Activated CD4-positive, alpha-beta T cell treated with anti-CD3 and anti-CD28 coated beads, Interleukin-2, Interleukin-6, amounts not matched to agents 100 ng/mL and 50 ng/mL, durations not matched to agents 16 hours and 8 hours (primary cell): ENCODE measurements at places on chromosomes 4 and X.

DNA sequence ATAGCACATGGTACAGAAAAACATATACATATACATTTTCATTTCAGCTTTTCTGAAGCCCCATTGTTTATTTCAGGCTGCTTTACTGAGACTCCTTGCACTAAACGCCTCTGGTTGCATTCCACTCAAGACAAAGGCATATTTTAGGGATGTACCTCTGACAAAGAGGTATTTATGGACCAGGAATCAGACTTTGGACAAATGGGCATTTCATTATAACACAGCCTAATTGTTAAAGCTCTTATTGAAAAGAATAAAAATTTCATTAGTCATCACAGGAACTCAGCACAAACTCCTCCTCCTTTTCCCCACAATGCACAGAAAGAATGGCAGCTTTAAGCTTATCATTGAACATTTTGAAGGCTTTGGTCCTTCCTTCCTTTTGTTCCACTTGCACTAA lies 62.9 kb upstream of the UGT8 start:
- no peak for DNase-seq

DNA sequence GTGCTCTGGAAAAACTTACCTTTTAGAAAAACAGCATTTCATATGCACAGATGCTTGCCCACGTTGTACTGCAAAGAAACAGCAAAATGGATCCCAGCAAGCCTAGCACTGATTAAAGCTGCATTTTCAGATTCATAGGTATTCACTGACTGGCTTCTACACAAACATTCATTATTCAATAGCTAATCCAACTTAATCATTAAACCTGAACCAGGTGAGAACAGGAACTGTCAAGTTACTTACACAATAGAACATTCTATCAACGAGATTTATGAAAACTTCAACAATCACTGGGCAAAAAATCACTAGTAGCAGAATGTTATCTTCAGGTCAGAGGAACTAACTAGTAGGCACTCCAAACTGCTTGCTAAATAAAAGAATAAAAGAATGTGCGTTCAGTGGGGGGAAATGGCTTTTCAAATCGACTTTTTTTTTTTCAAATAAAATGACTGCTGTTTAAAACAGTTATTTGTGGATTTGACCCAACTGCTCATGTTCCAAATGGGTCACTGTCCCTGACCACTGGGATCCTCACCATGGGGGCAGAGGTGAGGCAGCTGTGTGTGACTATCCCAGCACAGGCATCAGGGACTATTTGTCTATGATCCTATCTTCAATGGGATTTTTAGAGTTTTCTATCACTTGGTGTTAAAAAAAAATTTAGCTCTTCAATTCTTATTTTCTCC lies 42.3 kb downstream of the STX18 start:
- no peak for DNase-seq

GRCh38 chrX:36102425-36102824 lies 182.9 kb downstream of the CFAP47 start:
- no peak for DNase-seq

DNA sequence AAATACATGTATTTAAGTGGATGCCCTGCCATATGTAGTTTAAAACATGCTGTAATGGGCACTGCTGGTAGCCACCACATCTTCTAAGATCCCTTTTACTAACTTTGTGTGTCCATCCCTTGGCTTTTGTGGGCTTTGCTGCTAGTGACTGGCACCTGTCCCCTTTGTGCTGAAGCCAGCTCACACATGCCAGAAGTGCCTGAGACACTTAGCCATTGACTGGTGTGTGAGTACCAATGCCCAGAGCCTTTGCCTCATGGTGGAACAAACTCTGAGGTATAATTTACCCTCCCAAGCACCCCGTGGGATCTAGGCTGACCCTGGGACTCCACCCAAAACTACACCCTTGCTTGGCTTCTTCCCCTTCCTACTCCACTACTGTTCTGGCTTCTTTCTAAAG lies 33.0 kb downstream of the ARHGAP6 start:
- no peak for DNase-seq

- DNase-seq = no peak
Measured at GRCh38 chr4:110480031-110480549, 4.1 kb downstream of the ENPEP start.

DNA sequence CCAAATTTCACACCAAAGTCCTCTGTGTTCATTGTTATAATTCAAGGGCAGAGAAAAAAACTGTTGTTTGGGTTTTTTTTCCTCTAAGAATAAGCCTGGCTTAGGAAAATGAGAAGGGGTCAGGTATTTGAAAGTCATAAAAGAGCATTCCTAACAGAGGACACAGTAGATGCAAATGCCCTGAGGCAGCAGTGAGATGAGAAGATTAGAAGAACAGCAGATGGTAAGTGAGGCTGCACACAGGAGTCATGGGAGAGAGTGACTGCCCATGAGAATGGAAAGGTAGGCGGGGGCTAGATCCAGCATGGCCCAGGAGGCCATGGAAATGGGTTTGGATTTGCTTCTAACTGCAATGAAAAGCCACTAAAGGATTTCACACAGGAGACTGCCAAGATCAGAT lies 107.5 kb upstream of the RBPJ start:
- no peak for DNase-seq

- DNase-seq = no peak
Measured at GRCh38 chr4:173464481-173464880, 65.5 kb downstream of the HAND2 start.

- no peak for DNase-seq
Measured at GRCh38 chr4:166366012-166366411, 493.0 kb downstream of the TLL1 start.

GRCh38 chrX:123881330-123881729 lies 21.5 kb downstream of the XIAP start:
- DNase-seq = no peak

DNA sequence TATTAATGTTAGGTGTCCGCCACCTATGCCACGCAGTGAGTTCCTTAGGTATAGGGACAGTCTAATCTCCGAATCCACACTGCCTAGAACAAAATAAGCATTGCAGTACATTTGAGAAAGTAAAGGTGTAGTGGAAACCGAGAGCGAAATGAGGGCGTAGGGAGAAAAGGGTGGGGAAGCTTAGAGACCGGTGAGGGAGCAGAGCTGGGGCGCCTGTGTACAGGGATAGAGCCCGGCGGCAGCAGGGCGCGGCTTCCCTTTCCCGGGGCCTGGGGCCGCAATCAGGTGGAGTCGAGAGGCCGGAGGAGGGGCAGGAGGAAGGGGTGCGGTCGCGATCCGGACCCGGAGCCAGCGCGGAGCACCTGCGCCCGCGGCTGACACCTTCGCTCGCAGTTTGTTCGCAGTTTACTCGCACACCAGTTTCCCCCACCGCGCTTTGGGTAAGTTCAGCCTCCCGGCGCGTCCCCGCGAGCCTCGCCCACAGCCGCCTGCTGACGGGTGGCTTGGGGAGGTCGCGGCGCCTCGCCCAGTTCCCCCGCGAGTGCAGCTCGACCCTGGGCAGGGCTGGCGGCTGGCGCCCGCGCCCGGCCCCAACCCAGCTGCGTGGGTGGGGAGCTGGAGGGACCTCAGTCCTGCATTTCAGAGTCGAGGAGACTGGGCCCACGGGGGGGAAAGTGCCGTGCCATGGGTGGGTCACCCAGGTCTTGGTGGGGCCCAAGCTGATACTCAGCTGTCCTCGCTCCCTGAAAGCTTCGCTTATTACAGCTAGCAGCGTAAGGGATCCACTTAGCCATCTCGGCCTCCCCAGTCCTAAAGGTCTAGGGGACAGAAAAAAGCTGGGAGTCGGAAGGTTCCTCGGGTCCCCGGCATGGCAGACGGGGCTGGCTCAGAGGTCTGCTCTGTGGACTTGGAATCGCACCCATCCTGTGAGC lies at the start of gene ANXA3:
TSS of gene ANXA3 (plus strand) at position 351 of the 932 bp plus-strand sequence. CDS start 2,704 bp downstream, outside the sequence.
- DNase-seq = peak; percentile 14

DNA sequence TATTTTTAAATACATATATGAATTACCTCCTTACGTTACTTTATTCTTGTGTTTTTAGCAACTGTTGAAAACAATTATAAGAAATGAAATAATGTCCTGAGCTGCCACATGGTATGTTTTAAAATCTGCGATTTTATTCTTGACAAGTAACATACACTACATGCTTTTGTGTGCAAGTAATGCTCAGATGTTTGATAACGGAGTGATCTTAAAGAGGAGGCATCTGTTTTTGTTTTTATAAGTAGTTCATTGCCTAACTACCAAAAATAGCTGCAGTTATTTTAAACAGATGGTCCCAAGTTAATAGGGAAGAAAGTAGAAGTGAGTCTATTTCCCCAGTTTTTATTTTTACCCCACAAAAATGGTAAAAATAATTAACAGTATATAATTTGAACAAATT lies 55.2 kb downstream of the GAB1 start:
- DNase-seq = no peak
